ENCODE measurements at places on chromosomes 3 and 15.

DNA sequence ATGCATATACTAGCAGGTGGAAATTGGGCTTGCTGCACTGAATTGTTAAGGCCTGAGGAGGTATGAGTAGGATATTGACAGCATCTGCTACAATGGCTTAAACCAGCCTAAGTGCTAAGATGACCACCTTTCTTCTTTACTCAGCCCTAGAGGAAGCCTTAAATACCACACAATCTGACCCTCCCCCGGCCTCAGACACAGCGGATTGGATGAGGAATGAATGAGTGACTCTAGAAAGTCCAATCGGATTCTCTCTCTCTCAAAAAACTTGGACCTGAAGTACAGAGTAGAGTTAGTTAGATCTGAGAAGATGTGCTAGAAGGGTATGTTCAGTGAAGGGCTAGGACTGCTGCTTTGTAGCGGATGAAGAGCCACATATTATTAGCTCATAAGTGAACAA, 39.9 kb upstream of the C3orf49 start:
- DNase-seq = no peak

DNA sequence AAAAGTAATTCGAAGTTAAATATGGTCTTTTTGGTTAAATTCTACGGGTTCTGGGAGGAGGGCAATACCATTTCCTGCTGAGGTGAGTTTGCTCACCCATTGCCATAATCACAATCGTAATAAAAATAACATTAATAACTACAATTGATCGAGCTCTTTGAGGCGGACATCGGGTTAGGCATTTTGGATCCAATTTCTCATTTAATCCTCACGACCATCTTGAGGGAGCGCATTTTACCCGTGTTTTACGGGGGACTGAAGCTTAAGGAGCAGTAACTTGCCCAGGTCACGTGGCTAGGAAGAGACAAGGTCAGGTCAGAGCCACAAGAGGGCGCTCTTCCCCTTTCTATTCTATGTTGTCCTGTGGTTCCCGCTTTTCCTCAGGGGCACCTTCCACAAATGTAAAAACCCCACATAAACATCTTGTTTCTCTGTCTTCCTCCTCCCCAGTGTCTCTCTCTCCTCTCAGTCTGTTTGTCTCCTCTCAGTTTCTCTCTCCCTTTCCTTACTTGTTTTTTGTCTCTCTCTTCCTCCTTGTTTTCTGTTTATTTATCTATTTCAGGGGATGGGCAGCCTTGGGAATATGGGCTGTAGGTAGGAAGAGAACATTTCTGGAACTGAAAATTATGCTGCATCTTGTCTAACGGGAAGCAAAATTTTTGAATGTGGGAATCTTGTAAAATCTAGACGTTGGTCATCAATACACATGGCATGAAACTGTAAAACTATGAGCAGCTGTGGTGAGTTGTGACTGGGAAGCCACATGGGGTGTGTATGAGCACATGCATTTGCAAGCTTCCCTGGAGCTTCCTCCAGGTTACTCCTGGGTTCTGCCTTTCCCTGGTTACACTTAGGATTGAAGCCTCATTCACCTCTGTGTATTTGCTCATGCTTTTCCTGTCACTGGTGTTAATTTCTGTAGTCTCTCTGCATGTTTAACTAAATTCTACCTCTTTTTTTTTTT, 71.0 kb downstream of the SQOR start:
- peak; percentile 61 for DNase-seq

DNA sequence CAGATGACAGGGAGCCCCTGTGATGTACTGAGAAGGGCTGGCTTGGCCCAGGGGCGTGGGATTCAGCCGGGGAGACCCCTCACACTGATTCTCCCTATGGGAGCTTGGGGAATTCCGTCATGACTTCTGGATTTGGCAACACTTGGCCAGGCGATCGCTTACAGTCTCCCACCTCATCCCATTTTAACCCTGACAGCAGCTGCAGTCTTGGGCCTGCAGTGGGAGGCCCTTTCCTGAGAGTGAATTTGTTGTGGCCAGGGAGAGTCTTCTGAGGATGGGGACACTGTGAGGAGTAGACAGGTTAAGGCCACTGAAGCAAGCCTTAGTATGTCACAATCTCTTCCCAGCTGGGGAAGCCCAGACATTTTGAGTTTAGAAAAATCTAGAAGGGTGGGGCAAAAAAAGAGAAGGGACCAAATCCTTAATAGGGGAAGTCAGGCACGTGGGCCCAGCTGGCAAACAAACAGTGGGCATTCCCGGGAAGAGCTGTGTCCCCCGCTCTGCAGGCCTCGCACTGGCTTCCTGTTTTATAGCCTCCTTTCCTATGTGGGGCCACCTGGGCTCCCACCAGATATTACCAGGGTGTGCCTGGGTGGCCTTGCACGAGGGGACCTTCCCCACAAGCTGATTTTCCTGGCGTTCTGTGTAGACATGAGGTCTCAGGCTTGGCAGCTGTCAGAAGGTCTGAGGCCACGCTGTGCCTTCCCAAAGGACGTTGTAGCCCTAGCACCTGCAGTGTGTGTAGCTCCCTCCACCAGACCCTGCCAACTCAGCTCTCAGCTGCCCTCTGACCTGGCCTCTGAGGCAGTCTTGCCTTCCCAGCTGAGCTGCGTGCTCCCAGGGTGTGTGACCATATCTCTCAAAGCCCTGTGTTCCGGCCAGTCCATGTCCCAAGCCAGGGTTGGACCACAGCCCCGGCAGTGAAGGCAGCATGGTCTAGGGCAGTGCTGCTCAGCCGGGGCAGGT, 64.5 kb downstream of the FEM1B start:
- DNase-seq = no peak

GRCh38 chr3:31572236-31573004, 39.7 kb downstream of the STT3B start:
- no peak for DNase-seq

- DNase-seq = no peak
These were observed 204.2 kb downstream of the GHSR start for GRCh38 chr3:172244011-172244410.

DNA sequence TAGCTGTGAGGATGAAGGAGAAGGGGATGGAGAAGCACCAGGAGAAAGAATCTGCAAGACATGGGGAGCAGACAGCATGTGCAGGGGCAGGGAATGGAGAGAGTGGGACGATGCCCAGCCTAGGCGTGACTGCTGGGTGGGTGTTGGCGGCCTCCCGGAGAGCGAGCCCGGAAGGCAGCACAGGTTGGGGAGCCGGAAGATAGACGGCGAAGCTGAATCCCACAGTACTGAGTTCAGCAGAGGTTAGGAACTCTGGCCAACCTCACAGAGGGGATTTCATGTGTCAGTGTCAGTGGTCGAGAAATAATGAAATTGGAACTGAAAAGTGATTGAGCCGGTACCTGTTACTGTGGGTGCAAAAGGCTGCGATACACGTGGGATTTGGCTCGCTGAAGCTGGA, 55.2 kb downstream of the PXYLP1 start:
- DNase-seq = no peak

All from activated T-cell treated with anti-CD3 and anti-CD28 coated beads, Interleukin-2, amount 50 U/mL, for 4 hours (primary cell).